WTC11 (cell line): ENCODE measurements at places on chromosomes 6 and 20. TPM values are rescaled to one million over a fixed set of nuclear protein-coding genes. Genes with fewer than 3 reads are reported as not detected.

DNA sequence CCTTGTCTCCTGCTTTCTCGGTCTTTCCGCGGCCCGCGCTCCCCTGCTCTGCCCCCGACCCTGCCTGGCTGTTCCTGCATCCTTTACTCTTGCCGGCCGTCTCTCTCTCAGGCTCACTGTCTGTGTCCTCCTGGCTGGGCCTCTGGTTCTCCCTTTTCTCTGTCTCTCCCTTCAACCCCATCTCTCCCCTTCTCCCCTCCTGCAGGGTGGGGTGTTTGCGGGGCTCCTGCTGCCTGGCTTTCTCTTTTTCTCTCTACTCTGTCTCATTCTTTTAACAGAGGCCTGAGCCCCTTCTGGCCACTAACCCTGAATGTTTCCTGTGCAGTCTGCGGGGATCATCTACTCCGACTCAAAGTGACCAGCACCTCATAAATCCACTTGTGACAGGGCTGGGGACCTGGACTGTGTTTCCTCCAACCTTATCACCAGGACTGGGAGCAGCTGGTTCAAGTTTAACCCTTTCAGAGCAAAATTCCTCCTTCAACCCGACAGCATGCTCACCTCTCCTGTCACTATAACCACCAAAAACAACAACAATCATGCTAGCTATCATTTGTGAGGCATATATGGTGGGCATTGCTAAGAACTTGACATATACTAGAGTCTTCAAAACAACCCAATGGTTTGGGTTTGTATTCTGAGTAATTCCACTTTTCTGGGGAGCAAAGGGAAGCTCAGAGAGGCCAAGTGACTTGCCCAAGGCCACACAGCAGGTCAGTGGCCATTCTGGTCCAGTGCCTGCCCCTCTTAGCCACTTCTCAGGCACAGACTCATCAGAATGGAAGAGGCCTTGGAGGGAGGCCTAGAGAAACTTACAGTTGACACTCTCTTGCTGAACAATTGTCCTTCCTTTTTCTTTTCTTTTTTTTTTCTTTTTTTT, 811 bp upstream of the RSPO4 start:
- H3K27ac ChIP-seq = no peak overlapping the region
- H3K4me1 ChIP-seq = peaks cover 10% of the 10 kb centered on the region
- peak overlapping the region; percentile 80 for H3K4me3 ChIP-seq

GRCh38 chr20:34627458-34627857, 49.4 kb downstream of the PIGU start:
- no peaks in the 10 kb centered on the region for H3K4me1 ChIP-seq
- DNase-seq = no peak
- H3K27ac ChIP-seq = peak overlapping the region; percentile 5; the same call in 1 of the 2 replicates
- H3K4me3 ChIP-seq = no peak overlapping the region
- peaks cover 4% of the 10 kb centered on the region for H3K36me3 ChIP-seq
- no peaks in the 10 kb centered on the region for H3K27me3 ChIP-seq

- H3K4me3 ChIP-seq = no peak overlapping the region
- no peaks in the 10 kb centered on the region for H3K27me3 ChIP-seq
- no peak for DNase-seq
- no peaks in the 10 kb centered on the region; the same call in 1 of the 2 replicates for H3K4me1 ChIP-seq
Measured at GRCh38 chr20:62511300-62511914, 35.6 kb upstream of the GATA5 start.

Gene EYS
- total RNA-seq = 0.18 TPM in 1 of 3 replicates, not detected in the others

GRCh38 chr20:59246691-59247400, 53.6 kb upstream of the EDN3 start:
- peaks cover 14% of the 10 kb centered on the region; the same call in 1 of the 2 replicates for H3K27me3 ChIP-seq
- no peaks in the 10 kb centered on the region for H3K36me3 ChIP-seq
- H3K4me1 ChIP-seq = peaks cover 32% of the 10 kb centered on the region

DNA sequence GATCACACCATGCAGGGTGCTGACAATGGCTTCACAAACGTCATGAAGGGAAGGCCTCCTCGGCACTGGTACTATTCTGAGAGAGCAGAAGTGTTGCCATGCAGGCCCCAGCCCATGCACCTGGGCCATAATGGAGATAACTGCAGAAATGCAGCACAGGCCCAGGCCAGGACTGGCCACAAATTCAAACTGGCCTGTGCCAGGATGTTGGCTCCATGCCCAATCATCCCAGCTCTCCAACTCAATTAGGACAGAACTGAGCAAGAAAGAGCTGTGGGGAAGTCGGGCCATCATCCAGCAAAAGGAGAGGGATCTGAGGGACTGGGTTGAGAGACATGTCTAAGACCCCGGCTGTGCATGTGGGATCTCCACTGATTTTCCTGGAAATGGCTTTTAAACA, 48.9 kb upstream of the SYNDIG1 start:
- no peak for DNase-seq
- H3K27ac ChIP-seq = no peak overlapping the region
- H3K4me3 ChIP-seq = no peak overlapping the region
- H3K36me3 ChIP-seq = peaks cover 21% of the 10 kb centered on the region

GRCh38 chr6:15523679-15524630, 138.9 kb downstream of the DTNBP1 start:
- H3K36me3 ChIP-seq = peaks cover 88% of the 10 kb centered on the region
- no peak overlapping the region for H3K4me3 ChIP-seq
- H3K27me3 ChIP-seq = no peaks in the 10 kb centered on the region; the same call in 1 of the 2 replicates
- peak overlapping the region; percentile 38 for H3K27ac ChIP-seq

Gene PRL
- total RNA-seq = not detected in 3 replicates

DNA sequence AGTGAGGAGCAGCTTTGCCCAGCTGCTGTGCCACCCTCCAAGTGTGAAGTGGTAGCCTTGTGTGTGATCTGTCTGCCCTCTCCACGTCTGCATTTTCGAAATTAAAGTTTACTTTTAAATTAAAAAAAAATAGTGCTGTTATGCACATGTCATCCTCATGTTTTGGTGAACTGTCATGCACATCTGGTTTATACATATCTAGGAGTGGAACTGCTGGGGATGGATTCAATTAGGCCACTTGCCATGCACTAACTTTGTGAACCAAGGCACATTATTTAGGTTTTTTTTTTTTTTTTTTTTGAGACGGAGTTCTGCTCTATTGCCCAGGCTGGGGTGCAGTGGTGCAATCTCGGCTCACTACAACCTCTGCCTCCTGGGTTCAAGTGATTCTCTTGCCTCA, 3.6 kb downstream of the GTSF1L start:
- H3K36me3 ChIP-seq = peaks cover 4% of the 10 kb centered on the region; the same call in 1 of the 2 replicates
- H3K27me3 ChIP-seq = no peaks in the 10 kb centered on the region
- DNase-seq = no peak
- H3K4me3 ChIP-seq = no peak overlapping the region
- H3K4me1 ChIP-seq = peaks cover 14% of the 10 kb centered on the region
- no peak overlapping the region for H3K27ac ChIP-seq

- H3K36me3 ChIP-seq = no peaks in the 10 kb centered on the region
- no peak overlapping the region for H3K27ac ChIP-seq
- peaks cover 10% of the 10 kb centered on the region for H3K4me1 ChIP-seq
- no peak overlapping the region for H3K4me3 ChIP-seq
- no peak for DNase-seq
- no peaks in the 10 kb centered on the region for H3K27me3 ChIP-seq
Measured at GRCh38 chr6:125316621-125317020, 14.9 kb upstream of the HDDC2 start.

DNA sequence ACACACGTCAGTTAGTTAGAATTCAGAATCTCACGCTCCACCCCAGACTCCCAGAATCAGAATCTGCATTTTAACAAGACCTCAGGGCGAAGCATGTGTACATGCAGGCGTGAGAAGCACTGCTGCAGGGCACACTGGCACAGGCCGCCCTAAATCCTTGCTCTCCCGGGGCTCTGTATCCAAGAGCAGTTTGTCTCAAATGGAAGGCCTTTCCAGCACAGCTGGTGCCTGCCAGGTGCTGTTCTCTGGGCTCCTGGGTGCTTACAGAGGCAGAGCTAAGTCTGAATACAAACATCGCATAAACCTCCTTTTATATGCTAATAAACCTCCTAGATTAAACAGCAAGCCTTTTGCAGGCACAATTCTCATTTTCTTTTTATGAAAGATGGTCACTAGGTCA, 119.1 kb upstream of the CD93 start:
- H3K4me1 ChIP-seq = peaks cover 30% of the 10 kb centered on the region
- H3K27me3 ChIP-seq = peaks cover 33% of the 10 kb centered on the region
- H3K4me3 ChIP-seq = peak overlapping the region; percentile 5
- no peaks in the 10 kb centered on the region for H3K36me3 ChIP-seq
- H3K27ac ChIP-seq = no peak overlapping the region
- no peak for DNase-seq

GRCh38 chr6:137705160-137706082, 161.6 kb upstream of the TNFAIP3 start:
- H3K36me3 ChIP-seq = no peaks in the 10 kb centered on the region
- H3K27ac ChIP-seq = no peak overlapping the region
- peak; percentile 72 for DNase-seq
- H3K27me3 ChIP-seq = no peaks in the 10 kb centered on the region
- peaks cover 6% of the 10 kb centered on the region for H3K4me1 ChIP-seq

Gene TBXT
- total RNA-seq = 0.15 to 0.50 TPM (median 0.21 TPM) in 3 replicates

GRCh38 chr6:169163411-169163901, 90.2 kb downstream of the THBS2 start:
- DNase-seq = no peak
- H3K36me3 ChIP-seq = 0 out of 2 replicates have a peak, but pooled peaks cover 4% of the 10 kb centered on the region
- no peaks in the 10 kb centered on the region for H3K27me3 ChIP-seq
- no peak overlapping the region for H3K4me3 ChIP-seq

DNA sequence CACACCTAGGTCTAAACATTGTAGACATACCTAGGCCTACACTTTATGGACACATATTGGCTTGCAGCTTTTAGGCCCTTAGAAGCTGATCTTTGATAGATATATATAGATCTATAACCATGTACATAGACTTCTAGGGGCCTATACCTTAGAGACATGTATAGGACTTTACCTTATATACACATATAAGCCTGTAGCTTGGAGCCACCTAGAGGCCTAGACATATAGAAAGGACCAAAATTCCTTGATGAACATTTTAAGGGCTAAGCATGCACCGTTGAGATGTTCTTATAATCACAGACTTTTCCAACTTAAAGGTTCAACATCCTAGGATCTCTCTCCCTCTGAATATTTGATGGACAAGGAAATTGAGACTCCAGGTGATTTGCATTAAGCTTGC, 371.7 kb upstream of the SASH1 start:
- H3K4me1 ChIP-seq = no peaks in the 10 kb centered on the region
- H3K4me3 ChIP-seq = no peak overlapping the region
- H3K27ac ChIP-seq = no peak overlapping the region
- H3K27me3 ChIP-seq = no peaks in the 10 kb centered on the region
- H3K36me3 ChIP-seq = no peaks in the 10 kb centered on the region

- H3K27me3 ChIP-seq = peaks cover 48% of the 10 kb centered on the region
- peak overlapping the region; percentile 83 for H3K4me3 ChIP-seq
- no peaks in the 10 kb centered on the region for H3K36me3 ChIP-seq
- peak; percentile 32 for DNase-seq
- H3K27ac ChIP-seq = no peak overlapping the region
Measured at GRCh38 chr20:46894971-46895905, 595 bp downstream of the EYA2 start.

DNA sequence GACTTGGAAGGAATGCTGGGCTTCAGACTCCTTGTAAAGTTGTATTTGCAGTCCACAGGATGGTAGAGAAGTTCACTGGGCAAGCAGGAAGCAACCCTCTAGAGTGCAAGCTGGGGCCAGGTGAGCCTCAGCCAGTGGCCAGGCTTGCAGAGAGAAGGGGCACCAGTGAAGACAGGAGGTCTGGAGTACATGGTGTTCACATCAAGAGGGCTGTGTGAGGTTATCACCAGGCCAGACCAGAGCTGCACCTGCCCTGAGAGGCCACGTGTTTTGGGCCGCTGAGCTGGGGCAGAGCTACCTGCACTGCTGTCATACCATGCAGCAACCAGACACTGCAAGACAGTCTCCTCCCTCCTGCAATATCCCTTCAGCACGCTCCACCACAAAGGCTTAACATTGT, 79.0 kb downstream of the SH3BGRL2 start:
- no peaks in the 10 kb centered on the region for H3K36me3 ChIP-seq
- peaks cover 23% of the 10 kb centered on the region for H3K4me1 ChIP-seq
- no peak for DNase-seq
- H3K27me3 ChIP-seq = no peaks in the 10 kb centered on the region

- peaks cover 10% of the 10 kb centered on the region for H3K27me3 ChIP-seq
Measured at GRCh38 chr20:28616354-28616753, 2641.1 kb upstream of the DEFB115 start.

DNA sequence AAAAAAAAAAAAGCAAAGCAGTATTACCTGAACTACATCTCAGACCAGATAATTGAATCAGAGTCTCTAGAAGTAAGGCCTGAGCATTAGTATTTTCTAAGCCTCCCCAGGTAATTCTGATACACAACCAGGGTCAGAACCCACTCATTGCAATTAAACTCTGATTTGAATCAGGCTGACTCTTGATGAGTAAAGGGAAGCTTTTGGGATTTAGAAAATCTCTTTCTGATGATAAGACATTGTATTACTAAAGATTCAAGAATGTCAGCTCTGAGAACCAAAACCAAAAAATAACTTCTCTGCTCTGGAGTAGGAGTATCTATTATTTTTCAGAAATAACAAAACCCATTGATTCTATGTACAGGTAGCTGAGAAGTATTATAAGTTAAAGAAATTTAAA, 100.1 kb upstream of the COL21A1 start:
- H3K4me3 ChIP-seq = no peak overlapping the region
- H3K27ac ChIP-seq = no peak overlapping the region
- H3K4me1 ChIP-seq = peaks cover 16% of the 10 kb centered on the region
- no peaks in the 10 kb centered on the region for H3K36me3 ChIP-seq
- no peaks in the 10 kb centered on the region for H3K27me3 ChIP-seq

DNA sequence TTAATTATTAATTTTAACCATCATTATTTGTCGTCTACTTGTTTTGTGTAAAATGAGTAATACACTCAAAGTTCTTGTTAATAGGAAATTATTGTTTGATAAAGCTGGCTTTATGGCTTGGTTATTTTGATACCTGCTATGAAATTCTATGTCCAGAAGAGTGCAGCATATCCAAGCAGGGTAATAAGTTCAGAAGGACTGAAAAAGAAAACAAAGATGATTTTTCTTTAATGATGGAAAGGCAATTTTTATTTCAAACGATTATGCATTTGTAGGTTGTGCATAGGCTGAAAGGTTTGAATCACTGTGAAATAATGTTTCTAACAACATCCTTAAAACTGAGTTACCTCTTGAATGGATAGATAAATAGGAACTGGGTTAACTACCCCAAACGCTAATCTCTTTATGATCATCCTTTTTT, 1.4 kb upstream of the MAN1A1 start:
- peak overlapping the region; percentile 80 for H3K4me3 ChIP-seq
- peaks cover 36% of the 10 kb centered on the region for H3K27me3 ChIP-seq

GRCh38 chr6:36050947-36051710, 23.5 kb downstream of the MAPK14 start:
- no peak for DNase-seq
- H3K4me1 ChIP-seq = no peaks in the 10 kb centered on the region
- H3K36me3 ChIP-seq = no peaks in the 10 kb centered on the region; the same call in 1 of the 2 replicates
- H3K4me3 ChIP-seq = no peak overlapping the region
- H3K27ac ChIP-seq = no peak overlapping the region

DNA sequence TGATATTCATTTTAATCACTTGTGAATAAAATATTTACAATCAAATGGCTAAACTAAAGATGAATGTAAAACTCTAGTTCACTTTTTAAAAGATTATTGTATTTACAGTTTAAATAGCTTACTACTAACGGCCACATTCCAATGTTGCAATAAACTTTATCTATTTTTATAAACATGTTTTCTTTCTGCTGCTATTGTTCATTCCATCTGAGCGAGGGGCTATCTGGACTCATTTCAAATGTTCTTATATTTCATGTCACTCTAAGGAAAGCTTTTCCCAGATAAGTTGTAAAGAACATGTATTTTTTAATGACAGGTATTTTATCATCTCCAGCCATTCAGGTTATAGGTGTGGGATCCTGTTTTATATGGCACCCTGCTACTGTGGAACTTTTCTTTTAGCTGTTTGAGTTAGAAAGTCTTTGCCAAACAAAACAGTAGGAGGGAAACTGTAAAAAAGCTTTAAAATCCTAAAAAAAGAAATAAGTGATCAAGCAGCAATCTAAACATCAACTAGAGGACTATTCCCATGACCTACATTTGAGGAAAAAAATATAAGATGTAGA, 42.5 kb downstream of the HMGCLL1 start:
- H3K27me3 ChIP-seq = no peaks in the 10 kb centered on the region
- no peak for DNase-seq
- H3K36me3 ChIP-seq = no peaks in the 10 kb centered on the region
- no peak overlapping the region for H3K4me3 ChIP-seq
